ENCODE measurements at places on chromosomes 11 and 22.

DNA sequence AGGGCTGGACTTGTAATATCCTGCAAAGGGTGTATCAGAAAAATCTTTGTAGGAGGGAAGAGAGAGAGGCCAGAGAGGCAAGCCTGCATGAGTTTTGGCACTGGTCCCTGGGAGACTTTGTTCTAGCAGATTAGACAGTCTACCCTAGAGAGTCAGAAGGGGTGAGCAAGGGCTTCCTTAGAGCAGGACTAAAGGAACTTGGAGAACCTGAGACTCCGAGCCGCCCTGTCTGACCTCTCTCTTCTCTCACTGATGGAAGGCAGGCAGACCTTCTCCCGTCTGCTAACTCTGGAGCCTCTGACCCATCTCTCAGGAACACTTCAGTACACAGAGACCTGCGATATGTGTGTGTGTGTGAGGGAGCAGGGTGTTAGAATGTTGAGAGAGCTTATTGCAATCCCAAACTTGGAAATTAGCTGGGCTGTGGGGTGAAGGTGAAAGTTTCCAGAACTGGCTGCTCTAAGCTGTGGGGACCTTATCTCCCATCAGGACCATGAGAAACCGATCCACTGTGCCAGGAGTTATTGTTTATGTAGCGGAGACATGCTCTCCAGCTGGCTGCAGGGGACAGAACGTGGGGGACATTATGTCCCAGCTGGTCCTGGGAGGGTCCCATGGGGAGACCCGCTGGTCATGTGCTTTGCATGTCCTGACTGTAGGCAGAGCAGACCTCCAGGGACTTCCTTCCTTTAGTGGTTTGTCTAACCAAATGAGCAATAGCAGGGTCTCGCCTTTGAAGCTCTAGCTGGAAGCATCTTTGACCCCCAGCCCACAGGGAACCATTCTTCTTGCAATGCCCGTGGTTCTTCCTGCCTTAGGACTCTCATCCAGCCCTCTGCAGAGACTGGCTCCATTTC lies 51.1 kb downstream of the TIMP3 start:
- no peak for DNase-seq

- DNase-seq = no peak
Measured at GRCh38 chr22:45882881-45883810, 93.8 kb downstream of the WNT7B start.

GRCh38 chr11:128365044-128365443 lies 222.3 kb downstream of the ETS1 start:
- no peak for DNase-seq

DNA sequence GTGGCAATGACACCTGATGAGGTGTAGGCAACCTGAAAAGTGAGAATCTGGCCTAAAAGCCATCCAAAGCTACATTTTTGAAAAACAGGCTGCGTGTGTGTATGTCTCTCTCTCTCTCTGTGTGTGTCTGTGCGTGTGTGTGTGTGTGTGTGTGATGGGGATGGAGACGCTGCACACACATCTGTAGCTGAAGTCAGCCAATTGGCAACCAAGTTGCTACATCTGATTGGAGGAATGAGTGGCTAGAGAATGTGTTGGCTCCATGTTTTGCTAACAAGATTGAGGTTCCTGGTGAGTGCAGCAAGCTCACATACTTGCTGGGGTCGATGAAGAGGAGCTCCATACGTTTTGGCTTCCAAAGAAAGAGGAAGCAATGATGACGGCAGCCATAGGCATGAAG lies 311.4 kb upstream of the NCAM1 start:
- no peak for DNase-seq

DNA sequence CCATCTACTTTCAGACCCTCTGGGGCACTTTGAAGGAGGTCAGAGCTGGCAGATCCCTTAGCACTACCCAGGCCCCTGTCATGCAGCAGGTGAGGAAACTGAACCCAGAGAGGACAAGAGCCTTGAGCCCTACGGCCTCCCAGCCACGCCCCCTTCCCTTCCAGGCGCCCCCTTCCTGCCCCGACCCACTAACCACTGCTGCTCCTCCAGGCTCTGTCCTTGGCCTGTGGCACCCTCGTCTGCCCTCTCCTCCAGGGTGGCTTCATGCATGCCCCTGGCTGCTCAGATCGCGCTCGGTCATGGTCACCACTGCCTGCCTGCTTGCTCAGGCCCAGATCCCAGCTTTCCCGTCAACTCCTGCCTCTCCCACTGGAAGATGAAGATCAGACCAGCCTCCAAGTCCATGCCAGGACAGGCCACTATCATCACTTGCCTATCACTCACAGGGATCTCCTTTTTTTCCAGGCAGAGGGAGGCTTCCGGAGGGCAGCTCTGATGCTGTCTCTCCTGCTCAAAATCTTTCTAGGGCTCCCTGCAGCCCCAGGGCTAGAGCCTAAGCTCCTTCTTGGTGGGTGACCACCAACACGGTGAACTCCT lies 30.7 kb downstream of the ELFN2 start:
- no peak for DNase-seq
